ENCODE measurements at places on chromosomes 5 and 9.
A peak's percentile ranks its signal among the peaks of the same experiment; 100 is the strongest.

DNA sequence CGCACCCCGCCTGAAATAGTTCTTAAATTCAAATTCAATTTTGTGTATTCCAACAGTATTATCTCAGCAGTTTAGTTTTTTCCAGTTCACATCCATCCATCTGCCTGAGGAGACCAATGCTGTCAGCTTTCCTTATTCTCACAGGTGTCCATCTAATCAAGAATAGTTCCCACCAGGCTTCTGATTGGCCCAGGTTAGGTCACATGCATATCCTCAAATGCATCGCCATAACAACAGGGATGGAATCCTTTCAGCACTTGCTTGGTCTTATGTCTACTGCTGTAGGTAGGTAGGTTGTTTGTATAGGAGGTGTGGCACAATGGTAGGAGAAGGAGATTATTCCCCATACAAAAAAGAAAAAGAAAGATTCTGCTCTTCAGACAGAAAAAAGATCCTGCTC, 91.2 kb downstream of the UBE2R2 start:
- DNase-seq: no peak

GRCh38 chr9:86734771-86735170, 212.5 kb downstream of the GAS1 start:
- DNase-seq: peak; percentile 58

DNA sequence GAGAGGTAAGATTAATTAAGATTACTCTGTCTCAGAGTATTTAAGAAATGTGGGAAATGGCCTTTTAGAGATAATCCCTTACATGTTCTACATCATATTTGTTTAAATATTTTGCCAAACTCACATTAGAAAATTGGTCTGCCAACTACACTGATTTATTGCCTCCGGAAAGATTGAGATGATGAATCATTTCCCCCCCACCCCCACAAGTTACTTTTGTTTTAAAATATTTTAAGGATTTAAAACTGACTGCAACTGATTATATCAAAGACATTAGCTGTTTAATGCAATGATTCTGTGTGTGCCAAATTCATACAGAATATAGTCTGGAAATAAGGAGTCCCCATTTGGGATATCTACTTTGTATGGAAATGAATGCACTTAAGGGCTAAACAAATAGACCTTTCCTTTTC, 674.4 kb downstream of the PRR16 start:
- DNase-seq: no peak

DNA sequence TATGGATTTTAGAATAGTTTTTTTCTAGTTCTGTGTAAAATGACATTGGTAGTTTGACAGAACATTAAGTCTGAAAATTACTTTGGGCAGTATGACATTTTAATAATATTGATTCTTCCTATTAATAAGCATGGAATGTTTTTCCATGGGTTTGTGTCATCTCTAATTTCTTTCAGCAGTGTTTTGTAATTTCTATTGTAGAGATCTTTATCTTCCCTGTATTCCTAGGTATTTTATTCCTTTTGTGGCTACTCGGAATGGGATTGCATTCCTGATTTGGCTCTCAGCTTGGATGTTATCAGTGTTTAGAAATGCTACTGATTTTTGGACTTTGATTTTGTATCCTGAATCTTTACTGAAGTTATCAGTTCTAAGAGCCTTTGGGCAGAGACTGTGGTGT, 420.4 kb downstream of the KIAA0825 start:
- DNase-seq: no peak

DNA sequence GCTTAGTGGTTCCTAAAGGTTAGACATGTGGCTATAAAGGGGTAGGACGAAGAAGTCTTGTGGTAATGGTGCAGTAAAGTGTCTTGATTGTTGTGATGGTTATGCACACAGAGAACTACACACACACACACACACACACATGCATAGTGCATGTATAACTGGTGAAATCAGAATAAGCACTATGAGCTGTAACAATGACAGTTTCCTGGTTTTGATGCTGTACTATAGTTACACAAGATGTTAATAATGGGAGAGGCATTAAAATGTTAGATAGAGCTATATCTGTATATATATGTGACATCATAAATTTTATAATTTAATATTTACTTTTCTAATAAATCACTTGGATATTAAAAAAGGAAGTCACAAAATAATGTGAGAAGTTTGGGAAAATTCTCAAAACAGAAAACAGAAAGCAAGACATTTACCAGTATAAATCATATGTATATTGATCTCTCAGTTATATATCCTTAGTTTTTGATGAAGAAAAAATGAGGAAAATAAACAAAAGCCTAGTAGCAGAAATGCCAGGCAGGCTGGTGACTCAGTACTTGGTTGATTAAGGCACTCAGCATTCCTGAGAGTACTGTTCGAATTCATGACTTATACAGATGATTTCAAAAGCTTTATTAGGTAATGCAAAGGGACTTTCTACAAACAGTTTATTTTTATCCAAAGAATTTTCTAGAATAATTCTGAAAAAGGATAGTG, 350.5 kb upstream of the DAB2 start:
- peak; percentile 70 for DNase-seq

DNA sequence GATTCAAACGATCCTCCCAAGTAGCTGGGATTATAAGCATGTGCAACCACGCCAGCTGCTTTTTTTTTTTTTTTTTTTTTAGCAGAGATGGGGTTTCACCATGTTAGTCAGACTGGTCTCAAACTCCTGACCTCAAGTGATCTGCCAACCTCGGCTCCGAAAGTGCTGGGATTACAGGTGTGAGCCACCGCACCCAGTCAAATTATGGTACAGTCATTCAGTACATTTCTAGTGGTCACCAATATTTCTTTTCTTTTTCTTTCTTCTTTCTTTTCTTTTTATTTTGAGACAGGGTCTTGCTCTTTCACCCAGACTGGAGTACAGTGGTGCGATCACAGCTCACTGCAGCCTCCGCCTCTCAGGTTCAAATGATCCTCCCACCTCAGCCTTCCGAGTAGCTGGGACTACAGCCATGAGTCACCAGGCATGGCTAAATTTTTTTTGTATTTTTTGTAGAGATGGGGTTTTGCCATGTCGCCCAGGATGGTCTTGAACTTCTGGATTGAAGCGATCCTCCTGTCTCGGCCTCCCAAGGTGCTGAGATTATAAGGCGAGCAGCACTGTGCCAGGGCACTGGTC, 25.4 kb upstream of the DCP2 start:
- no peak for DNase-seq

- DNase-seq: peak; percentile 76
Observed at GRCh38 chr5:176543428-176544182, 5.5 kb upstream of the CDHR2 start.

- DNase-seq: no peak
Observed at GRCh38 chr5:140255460-140256157, 47.3 kb downstream of the PFDN1 start.
